ENCODE measurements at places on chromosomes 2 and 18.

DNA sequence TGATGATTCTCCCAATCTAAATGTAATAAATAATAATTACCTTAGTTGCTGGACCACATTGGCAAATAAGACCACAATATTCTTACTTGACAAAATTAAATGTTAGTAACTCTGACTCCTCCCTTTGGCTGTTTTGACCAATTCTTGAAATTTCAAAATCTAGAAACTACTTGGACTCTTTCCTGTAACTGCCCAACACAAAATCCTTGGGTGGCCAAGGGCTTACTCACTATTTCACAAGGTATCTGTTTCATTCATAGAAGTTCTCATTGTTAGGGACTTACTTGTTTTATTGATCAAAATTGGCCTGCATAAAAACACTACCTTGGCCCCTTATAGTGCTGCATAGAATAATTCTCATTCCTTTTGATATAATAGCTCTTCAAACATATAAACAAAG lies 19.4 kb downstream of the CDH20 start:
- no peak for DNase-seq

- DNase-seq, result no peak
Observed at GRCh38 chr18:58491113-58491696, 137.7 kb downstream of the ALPK2 start.

DNA sequence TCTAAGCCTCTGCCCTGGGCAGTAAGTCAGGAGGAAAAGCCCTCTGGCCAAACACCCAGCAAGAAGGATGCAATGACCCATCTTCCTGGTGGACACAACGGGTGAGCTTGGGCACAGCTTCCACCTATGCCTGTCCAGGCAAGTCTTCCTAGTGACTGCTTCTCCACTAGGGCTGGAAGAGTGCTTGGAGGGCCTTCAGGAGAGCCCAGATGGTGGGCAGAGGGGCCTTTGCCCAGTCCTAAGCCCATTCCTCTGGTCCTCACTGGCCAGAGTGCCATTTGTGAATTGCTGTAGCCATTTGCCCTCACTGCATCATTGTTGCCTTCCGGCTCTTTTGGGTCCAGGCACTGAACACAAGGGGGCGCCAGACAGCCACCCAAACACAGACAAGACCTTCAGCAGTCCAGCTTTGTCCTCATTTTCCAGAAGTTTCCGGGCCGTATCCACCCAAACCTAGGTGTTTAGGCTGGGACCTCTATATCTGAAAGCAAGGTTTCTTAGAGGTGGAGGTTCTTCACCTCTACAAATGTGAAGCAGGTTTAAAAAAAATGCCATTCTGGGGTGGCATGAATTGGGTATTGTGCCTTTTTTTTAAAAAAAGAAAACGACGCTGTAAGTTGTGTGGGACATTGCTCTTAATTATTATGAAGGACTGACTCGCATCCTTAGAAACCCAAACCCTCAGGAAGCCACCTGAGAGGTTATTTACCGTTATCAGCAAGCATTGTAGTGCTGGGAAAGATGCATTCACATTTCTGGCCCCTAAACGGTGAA lies 29.5 kb downstream of the PAX8 start:
- peak; percentile 34 for DNase-seq

DNA sequence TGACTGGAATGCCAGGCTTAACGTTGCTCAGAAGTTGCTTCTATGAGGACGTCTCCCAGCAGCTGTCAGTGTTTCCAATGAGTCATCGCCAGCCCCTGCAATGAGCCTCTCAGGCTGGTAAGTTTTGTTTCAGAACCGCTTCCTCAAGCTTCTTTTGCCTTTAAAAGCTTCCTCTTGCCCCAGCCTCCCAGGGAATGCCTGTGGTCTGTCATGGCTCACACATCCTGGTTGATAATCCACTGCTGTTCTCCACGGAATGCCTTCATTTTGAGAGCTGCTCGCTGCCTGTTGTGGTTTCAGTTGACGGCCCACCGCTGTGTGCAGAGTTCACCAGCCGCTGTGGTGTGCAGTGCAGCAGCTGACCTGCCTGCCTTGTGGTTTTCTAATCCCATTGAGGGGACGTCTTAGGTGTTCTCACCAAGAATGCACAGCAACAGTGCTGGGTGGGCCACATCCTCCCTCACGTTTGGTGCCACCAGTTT lies 96.4 kb downstream of the RTP5 start:
- peak; percentile 46 for DNase-seq

GRCh38 chr18:11726556-11726955 lies 37.5 kb downstream of the GNAL start:
- DNase-seq, result no peak

DNA sequence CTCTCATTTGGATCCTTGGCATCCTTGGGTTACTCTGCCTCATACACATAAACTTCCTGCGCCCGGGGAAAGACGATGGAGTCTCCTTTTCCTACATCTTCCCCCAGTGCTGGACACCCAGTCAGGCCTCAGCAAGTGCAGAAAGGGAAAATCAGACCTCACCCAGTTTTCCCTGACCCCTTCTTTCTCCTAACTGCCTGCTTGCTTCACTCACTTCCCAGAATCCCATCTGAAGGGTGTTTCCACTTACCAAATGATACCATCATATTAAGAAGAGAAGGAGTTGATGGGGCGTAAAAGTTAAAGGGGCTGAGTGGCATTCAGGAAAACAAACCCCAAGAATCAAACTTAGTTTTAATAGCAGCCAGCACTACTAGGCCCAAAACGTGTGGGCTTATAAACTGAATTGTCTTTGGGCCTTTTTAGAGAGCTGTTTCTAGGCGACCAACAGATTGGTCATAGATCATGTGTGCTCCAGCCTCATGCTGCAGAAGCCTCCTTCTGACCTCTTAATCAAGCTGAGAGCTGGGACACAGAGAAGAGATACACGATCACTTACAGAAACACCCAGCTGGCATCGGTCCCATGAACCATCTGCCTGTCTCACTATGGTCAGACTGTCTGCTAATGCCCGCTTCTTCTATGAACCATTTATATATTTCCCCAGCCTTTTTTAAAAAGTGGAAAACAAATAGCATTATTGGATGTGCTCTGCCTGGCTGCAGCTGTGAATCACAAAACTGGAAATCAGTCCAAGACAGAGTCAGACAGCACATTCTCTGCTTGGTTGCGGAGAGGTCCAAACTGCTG lies 165.7 kb upstream of the SLC14A2 start:
- no peak for DNase-seq

DNA sequence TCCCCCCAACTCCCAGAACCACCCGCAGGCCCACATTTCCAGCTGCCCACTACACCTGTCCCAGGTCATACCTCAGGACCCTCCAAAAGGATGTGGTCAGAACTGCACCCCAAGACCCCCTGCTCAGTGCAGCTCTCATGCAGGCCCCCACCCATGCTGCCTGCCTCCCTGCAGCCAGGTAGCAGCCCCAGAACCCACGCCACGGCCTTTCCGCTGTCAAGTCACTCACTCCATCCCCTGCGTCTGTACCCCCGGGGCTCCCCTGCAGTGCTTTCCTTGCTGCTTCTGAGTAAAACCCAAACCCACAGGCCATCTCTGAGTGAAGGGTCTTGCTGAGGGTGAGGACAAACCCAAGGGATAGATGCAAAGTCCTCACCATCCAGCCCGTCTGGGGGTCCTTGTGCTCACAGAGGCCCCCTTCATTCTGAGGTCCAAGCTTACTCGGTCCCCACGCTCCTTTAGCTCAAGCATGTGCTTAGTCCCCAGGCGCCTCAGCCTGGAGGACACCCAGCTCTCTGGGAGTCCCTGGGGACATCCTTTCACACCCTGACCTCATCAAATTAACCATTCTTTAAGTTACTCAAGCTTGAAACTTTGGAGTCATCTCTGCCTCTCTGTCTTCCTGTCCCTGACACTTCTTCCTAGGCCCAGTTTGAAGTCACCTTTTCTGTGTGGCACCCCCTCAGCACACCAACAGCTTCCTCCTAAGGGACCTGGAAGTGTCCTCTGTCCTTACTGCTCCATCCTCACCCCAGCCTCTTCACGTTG lies 130.1 kb downstream of the SMAD7 start:
- DNase-seq, result no peak

DNA sequence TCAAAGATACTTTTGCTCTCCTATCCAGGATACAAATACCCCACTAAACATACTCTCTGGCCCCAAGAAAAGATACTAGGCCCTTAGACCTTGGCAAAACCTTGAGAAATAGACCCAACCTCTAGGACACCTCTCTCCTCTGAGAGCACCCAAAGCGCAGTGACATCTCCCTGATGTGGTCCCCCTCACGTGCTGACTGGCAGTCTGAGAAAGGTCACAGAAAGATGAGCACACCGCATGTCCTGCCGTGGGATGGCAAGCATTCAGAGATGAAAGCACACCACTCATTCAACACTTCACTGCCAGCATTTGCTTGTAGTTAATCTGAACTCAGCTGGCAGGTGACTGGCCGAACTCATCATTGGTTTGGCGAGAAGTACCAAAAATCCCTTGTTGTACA lies 6.1 kb upstream of the TBC1D8 start:
- DNase-seq, result no peak

DNA sequence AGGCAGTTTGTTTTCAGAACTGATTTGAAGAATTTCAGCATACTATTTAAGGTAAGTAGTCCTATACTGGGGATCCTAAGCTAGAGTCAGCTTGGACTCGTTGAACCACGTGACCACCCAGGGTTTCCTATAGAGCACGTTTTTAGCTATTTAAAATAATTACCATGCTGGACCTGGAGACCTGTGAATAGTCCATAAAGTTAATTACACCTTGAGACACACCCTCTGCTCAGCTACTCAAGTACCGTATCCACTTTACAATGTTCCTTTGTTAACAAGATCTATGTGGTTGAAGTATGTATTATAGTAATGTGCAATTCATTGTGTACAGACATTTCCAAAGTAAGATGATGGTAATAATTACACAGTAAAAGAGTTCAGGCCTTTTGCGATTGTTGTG lies 67.6 kb downstream of the CRIM1 start:
- no peak for DNase-seq

DNA sequence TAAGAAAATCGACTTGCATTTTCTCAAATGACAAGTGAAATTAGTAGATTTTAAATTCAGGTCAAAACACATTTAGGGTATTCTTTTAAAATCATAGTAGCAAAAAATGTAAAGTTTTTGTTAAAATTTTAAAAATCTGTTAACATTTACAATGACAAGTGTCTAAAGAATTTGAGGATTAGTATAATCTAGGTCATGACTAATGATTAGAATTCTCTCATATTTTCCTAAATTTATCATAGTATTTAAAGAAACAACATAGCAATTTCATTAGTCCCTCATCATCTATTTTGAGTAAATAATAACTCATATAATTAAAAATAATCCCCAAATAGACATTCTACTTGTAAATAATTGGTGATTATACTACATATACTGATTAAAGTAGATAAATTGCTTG lies 23.6 kb downstream of the THUMPD2 start:
- no peak for DNase-seq

DNA sequence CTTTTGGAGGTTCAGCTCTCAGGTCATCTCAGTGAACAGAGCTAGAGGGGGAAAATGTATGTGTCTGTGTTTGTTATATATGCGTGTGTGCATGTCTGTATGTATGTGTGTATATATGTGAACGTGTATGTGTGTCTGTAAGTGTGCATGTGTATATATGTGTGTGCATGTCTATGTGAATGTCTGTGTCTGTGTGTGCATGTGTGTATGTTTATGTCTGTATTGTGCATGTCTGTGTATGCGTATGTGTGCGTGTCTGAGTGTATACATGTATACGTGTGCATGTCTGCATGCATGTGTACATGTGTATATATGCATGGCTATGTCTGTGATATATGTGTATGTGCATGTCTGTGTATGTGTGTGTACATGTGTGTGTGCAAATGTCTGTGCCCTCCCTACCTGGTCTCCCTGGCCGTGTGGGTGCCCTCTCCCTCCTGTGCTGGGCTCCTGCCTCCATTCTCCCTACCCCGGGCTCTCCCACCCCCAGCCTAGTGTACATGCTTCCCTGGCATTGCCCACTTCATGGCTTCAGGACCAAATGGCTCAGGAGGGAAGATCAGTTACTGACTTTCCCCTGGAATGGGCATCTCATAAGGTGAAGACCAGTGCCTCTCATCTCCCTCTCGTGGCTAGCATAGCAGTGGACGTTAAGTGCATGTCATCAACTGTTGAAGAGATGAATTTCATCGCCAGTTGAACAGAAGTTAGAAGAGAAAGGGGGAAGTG lies 49.9 kb downstream of the TRAF3IP1 start:
- DNase-seq, result no peak

GRCh38 chr2:167355821-167356220 lies 467.5 kb downstream of the XIRP2 start:
- DNase-seq, result no peak

GRCh38 chr2:98946855-98947254 lies 10.8 kb upstream of the CRACDL start:
- DNase-seq, result no peak

GRCh38 chr2:146784602-146785001 lies 1060.2 kb upstream of the ACVR2A start:
- no peak for DNase-seq

DNA sequence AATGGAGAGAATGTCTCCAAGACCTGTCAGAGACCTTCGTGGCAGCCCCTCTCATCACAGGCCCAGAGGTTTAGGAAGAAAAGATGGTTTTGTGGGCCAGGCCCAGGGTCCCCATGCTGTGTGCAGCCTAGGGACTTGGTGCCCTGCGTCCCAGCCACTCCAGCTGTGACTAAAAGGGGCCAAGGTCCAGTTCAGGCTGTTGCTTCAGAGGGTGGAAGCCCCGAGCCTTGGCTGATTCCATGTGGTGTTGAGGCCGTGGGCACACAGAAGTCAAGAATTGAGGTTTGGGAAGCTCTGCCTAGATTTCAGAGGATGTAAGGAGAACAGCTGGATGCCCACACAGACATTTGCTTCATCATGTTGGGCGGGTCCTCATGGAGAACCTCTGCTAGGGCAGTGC lies 45.1 kb upstream of the ACTR2 start:
- DNase-seq, result no peak

DNA sequence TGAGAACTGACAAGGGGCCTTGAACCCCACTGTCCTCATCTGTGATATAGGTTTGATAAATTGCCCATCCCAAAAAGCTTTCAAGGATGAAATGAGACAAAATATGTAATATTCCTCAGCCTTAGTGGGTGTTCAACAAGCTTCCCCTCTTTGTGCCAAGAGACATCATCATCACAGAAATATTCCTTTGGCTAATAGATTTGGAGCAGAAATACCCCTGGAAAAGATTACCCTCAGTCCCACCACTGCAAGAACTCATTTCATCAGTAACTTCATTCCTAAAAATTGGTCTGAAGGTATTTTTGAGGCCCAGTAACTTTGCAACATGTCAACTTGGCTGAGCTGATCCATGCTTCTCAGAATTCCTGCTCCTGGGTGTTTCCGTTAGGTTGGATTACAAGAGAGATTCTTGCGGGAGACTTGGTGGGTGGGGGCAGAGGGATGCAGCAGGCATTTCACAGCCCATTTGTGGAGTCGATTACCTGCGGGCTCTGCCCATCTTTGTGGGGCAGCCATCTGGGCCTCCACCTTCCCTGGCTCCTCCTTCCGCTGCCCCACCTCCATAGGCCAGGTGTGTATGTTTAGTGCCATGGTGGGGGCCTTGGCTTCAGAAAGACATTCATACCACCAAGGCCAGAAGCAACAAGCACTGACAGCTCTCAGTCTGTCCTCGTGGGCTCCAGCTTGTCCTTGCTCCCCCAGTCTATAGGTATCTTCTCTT lies 263.9 kb downstream of the GLI2 start:
- DNase-seq, result no peak

Data from activated CD8-positive, alpha-beta memory T cell treated with anti-CD3 and anti-CD28 coated beads for 1 hour (primary cell).